ENCODE measurements at places on chromosomes 16 and 17. TPM values are rescaled to one million over a fixed set of nuclear protein-coding genes. Genes with fewer than 3 reads are reported as not detected.

SDR42E2 gene
- total RNA-seq, result 0.27 TPM

- DNase-seq, result no peak
Measured at GRCh38 chr17:5184288-5184687, 7.4 kb downstream of the ZNF594 start.

- DNase-seq, result no peak
Measured at GRCh38 chr16:56985288-56985961, 3.9 kb upstream of the NLRC5 start.

TRPV2 gene
- 149 TPM for total RNA-seq

GRCh38 chr16:88350922-88351321 lies 31.8 kb upstream of the ZNF469 start:
- no peak for DNase-seq

DNA sequence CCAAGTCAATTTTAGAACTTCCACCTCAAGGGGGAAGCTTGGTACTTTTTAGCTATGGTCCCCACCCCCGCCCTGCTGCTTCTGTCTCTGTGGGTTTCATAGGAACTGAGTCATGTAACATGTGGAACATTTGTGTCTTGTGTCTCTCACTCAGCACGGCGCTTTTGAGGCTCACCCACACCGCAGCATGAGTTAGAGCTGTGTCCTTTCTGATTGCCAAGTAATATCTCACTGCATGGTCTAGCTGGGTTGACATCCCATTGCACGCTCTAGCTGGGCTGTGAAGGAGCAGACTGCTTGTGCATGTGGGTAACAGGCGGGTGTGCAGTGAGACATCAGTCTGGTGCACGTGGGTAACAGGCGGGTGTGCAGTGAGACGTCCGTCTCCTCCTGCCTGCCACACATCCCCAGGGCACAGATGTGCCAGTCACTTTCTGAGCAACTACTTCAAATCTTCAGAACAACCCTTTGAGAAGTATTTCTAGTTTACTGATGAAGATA lies 26.4 kb upstream of the SLC7A5 start:
- DNase-seq, result no peak

DNA sequence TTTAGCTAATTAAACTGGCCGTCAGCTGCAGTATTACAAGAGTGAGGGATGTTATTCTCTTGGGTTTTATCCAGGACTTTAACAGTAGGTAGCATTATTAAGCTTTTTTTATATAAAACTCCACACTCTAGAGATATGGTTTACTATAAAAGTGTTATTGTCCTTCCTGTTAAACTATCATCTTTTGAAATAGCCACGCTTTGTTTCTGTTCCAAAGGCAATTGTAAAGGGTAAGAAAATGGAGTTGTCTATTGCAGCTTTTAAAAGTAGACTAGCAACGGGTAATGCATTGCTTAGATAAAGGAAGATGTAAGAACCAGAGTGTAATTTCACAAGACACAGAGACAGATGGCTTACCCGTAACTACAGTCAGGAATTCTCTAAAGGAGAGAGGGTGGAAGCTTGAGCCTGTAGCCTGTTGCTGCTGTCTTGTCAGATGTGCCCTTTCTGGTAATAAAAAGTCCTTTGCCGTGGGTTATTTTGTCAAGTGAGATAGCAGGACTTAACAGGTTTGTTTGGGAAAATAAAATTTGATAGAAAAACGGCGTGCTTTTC lies 56.4 kb downstream of the WWOX start:
- no peak for DNase-seq
